ENCODE measurements at places on chromosomes 12 and 14.

DNA sequence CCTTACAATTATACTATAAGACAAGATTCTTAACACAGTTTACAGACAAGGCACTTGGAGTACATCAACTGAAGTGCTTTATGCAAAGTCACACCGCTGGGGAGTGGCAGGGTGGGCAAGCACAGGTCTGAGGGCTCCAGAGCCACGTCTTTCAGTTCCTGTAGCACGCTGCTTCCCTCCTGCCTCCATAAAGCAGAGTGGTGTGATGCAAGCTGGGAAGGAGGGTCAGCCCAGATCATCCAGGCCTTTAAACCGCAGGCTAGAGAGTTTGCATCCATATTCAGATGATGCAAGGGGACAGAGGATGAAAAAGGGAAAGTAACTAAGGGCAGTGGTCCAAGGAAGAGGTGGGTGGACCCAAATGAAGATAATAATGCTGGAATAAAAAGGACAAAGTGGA, 132.6 kb downstream of the ITPR2 start:
- no peak for DNase-seq

DNA sequence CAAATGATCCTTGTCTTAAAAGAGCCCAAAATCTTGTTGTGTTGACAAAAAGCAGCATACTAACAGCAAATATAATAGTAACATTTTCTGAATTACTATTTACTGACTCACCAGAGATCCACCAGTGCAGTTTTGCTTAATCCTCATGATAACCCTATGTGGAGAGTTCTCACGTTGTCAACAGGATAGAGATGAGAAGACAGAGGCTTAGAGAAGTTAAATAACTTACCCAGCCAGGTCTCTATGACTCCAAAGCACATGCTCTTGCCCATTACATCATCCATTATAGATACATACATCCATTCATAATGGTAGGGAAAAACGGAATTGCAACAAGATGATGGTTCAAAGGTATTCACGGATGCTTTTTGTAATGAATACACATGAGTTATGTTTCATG, 111.9 kb downstream of the PAX9 start:
- no peak for DNase-seq

DNA sequence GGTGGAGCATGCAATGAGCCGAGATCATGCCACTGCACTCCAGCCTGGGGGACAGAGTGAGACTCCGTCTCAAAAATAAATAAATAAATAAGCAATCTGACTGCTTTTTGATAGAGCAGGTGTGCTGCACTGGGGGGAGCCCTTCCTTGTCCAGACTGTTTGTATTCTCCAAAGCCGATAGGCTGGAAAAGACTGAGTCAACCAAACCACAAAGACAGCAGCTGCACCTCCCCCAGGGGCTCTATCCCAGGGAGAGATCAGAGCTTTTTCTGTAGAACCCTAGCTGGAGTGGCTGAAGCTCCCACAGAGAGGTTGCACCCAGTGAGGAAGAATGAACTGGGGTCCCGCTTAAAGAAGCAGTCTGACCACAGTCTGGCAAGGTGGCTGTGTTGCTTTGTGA, 45.8 kb upstream of the LALBA start:
- no peak for DNase-seq

DNA sequence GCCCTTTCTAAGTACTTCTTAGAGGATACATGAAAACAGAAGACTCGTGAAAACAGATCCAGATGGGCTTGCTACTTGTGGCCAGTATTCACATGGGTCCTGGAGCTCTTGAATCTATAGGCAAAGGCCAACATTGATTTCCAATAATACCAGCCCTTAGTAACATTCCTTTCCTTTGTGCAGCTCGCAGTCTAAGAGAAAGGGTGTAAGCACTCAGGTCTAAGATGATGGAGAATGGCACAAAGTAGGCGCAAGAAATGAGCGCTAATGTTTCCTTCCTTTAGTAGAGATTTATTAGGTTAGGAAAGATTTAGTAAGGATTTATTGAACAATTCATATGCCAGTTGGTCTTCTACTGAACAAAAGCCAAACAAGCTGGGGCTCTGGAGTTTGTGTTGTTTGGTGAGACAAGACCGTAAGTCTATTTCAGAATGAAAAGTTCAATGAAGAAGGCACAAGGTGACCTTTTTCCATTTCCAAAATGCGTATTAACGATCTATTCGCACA, 525 bp downstream of the RNU6-8 start:
- DNase-seq: no peak

DNA sequence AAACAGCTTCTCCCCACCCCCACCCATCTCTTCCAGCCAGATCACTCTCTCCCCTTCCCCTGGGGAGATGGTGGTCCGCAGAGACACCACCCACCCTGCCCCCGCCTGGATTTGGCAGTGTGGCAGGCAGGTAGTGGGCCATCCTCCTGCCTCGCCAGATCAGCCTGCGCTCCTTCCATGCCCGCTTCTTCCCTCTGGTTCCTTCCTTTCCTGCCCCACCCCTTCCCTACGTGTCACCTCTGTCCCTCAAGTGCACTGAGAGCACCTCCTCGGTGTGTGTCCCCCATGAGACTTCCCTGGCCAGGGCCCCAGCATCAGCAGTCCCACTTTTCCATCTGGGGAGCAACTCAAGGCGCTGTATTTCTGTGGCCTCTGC, 632 bp downstream of the NYNRIN start:
- DNase-seq: no peak

- DNase-seq: no peak
These were observed 154.4 kb downstream of the TTC7B start for GRCh38 chr14:90661866-90662265.

GRCh38 chr12:9809866-9810265, 17.4 kb upstream of the KLRF1 start:
- DNase-seq: no peak

DNA sequence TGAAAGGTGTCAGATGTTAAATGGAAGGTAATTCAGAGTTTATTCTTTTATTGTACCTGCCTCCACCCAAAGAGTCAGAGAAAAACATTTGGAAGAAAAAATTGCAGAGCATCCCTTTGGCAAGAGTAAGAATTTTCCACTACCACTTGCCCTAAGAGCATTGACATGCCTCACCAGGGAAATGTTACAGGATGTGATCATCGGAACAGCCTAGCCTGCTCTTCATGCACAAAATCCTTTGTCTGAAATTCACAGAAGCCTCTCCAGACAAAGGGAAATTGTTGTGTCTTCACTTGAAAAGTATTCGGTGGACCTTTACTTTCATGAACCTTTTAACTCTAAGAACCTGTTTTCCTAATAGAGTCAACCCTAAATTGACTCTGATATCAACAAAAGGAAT, 36.9 kb downstream of the ATP2A2 start:
- no peak for DNase-seq

- DNase-seq: peak; percentile 51
These were observed 96.5 kb downstream of the LGMN start for GRCh38 chr14:92651758-92652406.

DNA sequence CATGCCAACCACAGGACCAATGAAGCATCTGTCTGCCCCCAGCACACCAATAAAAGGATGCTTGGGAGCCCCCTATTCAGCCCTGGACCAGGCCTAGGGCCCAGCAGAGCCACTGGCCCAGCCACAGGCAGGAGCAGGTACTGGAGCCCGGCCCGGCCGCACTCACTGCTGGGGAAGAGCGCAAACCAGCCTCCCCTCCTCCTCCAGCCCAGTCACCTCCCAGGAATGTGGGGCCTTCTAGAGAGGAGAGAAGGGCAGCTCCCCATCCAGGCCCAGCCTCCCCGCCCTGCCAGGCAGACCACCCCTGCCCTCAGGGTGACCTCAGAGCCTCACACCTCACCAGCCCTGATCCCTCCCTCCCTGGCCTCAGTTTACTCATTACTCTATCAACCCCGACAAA, 56.2 kb downstream of the CCNK start:
- no peak for DNase-seq

- DNase-seq: no peak
These were observed 371.3 kb downstream of the NELL2 start for GRCh38 chr12:44504799-44505198.

- DNase-seq: no peak
These were observed 2.2 kb downstream of the DPF3 start for GRCh38 chr14:72891666-72892102.

GRCh38 chr12:8572507-8572906, 31.8 kb upstream of the CLEC4E start:
- no peak for DNase-seq

GRCh38 chr14:36583893-36584811, 1.7 kb upstream of the NKX2-8 start:
- no peak for DNase-seq

- no peak for DNase-seq
These were observed 41.3 kb downstream of the HNRNPC start for GRCh38 chr14:21227981-21228380.

GRCh38 chr12:91991399-91992187, 154.1 kb downstream of the BTG1 start:
- no peak for DNase-seq

DNA sequence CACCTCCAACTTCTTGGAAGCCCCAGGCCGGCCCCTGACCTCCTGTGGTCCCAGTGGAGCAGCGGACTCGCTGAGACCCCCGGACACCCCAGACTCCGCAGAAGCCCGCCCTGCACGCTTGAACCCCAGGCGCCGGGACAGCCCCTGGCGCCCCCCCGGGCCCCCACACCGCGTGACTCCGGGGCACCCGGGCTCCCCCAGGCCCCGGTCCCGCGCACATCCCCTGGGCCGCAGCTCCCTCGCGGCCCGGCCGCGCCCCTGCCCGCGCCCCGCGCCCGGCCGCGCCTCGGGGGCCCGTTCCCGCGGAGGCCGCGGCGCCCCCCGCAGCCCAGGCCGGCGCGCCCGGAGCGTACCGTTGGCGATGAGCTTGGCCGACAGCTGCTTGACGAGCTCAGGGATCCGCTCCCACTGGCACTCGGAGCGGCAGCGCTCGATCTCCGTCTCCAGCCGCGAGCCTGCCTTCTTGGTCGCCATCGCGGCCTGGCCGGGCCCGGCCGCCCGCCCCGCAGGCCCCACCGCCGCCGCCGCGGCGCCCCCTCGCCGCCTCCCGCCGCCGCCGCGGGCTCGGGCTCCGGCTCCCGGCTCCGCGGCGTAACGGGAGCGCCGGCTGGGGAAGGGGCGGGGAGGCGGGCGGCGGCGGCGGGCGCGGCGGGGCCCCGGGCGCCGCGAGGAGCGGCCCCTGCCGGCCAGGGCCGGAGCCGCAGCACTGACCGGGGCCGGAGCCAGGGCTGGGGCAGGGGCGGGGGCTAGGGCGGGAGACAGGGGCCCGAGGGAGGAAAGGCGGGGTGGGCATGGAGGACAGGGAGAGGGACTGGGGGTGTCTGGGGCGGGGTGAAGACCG, at the start of gene TTC7B:
TSS of gene TTC7B (minus strand) at position 609 of the 841 bp plus-strand sequence. CDS start at position 474, 135 bp downstream.
- DNase-seq: peak; percentile 57

DNA sequence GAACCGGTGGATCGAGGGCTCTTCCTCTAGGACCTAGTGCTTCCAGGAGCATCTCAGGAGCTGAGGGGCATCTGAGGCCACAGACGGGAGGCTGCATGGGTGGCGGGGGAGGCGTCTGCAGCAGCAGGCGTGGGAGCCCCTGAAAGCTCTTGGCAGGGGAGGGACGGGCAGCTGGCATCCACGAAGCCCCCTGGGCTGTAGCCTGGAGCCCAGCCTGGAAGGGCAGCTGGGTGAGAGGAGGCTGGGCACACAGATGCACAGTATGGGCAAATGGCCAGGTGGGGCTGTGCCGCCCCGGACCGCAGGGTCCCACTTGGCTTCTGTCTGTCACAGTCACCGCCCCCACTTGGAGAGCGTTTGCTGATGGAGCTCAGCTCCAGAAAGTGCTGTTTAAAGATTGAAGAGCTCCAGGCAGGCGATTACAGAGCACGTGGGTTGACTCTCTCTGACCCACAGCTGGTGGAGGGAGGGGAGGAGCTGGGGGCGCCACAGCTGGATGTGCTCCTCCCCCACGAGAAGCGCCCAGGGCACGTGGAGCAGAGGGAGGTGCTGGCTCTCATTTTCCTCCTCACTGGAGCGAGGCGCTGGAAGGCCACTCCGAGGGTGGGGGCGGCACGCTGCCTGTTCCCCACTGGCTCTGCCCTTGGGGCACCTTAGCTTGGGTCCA, 155.0 kb upstream of the C14orf180 start:
- DNase-seq: no peak

Measured in activated T-cell treated with anti-CD3 and anti-CD28 coated beads, Interleukin-2, amount 50 U/mL, for 1 hour (primary cell).